ENCODE measurements at places on chromosomes 13 and 19.
A peak's percentile ranks its signal among the peaks of the same experiment; 100 is the strongest.

GRCh38 chr13:40269086-40269485, 397.4 kb downstream of the FOXO1 start:
- no peak for DNase-seq

DNA sequence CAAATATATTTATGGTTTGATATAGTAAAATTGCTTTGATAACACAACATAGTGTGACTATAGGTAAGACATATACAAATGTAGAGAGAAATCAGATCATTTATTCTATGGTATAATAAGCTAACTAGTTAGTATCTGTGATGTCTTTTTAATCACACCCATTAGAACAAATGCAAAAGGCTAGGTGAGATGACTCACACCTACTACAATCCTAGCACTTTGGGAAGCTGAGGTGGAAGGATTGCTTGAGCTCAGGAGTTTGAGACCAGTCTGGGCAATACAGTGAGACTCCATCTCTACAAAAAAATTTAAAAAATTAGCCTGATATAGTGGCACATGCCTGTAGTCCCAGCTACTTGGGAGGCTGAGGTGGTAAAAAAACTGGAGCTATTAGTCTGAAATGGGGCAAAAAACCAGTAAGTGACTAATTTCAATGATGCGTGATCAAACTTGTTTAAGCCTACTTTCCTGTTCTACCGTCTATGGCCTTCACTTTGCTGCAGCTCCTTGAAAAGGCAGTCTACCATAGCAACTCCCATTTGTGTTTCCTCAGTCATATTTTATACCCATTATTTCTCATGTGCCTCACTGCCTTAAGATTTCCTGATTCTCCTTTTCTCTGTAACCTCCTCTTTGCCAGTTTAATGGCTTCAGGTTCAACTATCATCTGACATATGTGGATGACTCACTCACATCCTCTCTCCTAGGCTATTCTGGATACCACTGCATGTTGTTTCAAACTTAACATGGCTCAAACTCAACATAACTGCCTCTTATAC, 12.5 kb downstream of the ALG5 start:
- DNase-seq: peak; percentile 12

- DNase-seq: no peak
Observed at GRCh38 chr13:78100486-78100885, 181.9 kb upstream of the EDNRB start.

- DNase-seq: no peak
Observed at GRCh38 chr19:30719189-30719998, 347.2 kb downstream of the ZNF536 start.

GRCh38 chr19:50768277-50768676, 2.0 kb upstream of the GPR32 start:
- no peak for DNase-seq

DNA sequence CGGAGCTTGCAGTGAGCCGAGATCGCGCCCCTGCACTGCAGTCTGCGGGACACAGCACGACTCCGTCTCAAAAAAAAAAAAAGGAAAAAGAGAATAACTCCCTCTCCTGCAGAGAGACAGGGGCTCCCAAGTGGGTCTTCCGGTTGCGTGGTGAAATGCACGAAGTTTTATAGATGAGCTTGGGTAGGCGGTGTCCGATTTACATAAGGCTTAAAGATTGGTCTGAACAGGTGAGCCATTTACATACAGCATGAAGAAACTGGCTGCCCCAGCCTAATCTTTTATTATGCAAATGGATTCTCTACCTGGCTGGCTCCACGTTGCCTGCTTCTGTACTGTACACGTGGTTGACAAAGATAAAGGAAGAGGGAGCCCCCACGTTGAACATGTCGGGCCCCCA, 19.5 kb downstream of the ADGRE2 start:
- DNase-seq: no peak

GRCh38 chr13:51797664-51798488, 6.1 kb downstream of the DHRS12 start:
- DNase-seq: peak; percentile 62

DNA sequence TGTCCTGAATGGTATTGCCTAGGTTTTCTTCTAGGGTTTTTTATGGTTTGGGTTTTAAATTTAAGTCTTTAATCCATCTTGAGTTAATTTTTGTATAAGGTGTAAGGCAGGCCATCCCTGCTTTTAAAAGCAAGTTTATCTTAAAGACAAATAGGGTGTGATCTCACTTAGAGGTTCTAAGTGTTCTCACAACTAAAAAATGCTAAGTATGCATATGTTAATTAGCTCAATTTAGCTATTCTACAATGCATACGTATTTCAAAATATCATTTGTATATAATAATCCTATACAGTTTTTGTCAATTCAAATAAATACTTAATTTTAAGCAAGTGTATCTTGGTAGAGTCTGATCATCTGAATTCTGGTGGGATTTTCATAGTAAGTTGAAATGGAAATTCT, 50.4 kb downstream of the MBNL2 start:
- no peak for DNase-seq

GRCh38 chr19:52244021-52244420, 25.4 kb upstream of the ZNF766 start:
- DNase-seq: no peak

DNA sequence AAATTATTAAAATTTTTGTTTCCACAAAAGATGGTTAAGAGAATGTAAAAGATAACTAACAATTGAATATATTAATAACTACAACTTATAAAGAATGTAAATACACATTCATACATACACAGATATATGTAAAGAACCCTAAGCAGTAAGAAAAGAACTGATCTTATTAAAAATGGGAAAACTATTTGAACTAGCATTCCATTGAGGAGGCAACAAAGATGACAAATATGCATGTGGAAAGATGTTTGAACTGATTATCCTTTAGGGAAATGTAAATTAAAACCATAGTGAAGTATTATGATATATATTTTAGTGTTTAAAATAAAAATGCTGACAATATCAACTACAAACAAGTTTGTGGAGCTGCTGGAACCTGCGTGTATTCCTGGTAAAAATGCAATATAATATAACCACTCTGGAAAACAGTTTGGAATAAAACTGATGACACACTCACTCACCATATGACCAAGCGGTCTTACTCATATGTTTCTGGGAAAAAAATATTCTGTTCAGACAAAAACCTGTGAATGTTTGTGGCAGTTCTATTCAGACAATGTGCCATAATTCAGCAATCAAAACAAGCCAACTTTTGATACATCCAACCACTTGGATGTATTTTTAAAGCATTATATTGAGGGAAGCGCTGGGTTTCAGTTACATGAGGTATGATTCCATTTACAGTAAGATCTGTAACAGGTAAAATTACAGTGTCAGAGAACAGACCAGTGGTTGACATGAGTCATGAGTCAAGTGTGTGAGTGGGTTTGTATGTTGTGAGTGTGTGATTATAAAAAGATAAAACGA, 694.4 kb upstream of the SLITRK5 start:
- DNase-seq: peak; percentile 49

DNA sequence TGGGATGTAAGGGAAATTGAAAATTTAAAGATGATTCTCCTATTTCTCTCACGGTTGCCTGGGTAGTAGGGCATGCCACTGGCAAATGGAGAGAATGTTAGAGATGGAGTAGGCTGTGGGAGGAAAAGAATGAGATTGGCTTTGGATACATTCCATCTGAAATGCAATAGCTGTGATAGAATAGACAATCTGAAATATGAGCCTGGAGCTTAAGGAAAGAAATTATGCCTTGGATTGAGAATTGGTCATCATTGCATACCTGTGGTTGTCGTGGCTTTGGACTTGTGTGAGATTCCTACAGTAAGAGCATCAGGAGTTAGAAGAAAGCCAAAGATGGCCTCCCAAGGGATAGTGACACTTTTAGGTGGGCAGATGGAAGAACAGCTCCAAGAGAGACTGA, 305.1 kb upstream of the SLC10A2 start:
- no peak for DNase-seq
